Lung (tissue), 17 donors: ENCODE measurements at places on chromosomes 3 and 15. TPM values are rescaled to one million over a fixed set of nuclear protein-coding genes. Genes with fewer than 3 reads are reported as not detected.

Gene ADAMTSL3
- 4.0 TPM for polyA plus RNA-seq

Gene ACP3
- 9.0 TPM for polyA plus RNA-seq

Gene PROS1
- 16.2 TPM for polyA plus RNA-seq

Gene PRR23A
- polyA plus RNA-seq = not detected

Gene SLC38A3
- polyA plus RNA-seq = 0.24 TPM

Gene ADAMTS17
- polyA plus RNA-seq = 1.6 TPM

DNA sequence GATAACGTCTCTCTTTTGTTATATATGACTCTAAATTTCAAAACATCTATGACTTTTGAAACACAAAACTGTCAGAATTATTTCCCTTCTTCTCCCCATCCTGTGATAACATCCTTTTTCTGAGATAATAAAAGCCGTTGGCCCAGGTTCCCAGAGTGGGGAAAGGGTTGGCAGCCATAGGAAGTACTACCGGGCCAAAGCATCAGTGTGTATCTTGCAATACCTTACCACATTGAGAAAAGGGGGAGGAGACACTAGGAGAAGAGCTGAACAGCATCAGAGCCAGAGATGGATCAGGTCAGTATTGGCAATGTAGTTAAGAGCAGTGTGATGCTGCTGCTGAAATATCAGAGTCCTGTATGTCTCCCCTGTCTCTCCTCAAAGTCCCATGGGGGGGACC is 210.0 kb upstream of the PROK2 start:
- no peak for DNase-seq
- H3K4me3 ChIP-seq = no peak overlapping the region
- H3K36me3 ChIP-seq = no peaks in the 10 kb centered on the region
- H3K4me1 ChIP-seq = no peaks in the 10 kb centered on the region
- H3K27me3 ChIP-seq = peaks cover 13% of the 10 kb centered on the region
- H3K27ac ChIP-seq = no peak overlapping the region

DNA sequence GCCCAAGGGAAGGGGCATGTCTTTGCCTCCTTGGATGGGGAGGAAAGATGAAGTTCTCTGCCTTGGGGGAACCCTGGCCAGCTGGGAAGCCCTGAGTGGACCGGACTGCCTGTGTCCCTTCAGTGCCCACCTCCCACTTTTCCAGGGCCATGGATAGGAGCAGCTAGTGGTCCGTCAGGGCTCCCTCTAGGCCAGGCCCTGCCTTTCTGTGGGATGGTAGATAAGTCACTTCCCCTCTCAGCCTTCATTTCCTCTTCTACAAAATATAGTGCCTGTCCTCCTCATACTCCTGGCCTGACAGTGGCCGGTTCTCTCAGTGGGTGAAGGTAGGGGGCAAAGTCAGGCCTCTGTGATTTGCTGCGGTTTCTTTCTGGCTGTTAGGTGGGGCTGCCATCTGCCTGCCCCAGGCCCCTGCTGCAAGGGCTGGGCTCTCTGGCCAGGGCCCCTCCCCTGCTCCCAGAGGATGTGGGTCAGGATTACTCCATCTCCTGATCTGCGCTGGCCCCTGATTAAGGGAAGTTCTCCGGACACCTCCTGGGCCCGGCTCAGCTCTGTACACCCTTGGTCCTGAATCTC is 1.4 kb downstream of the PLEKHO2 start:
- peak overlapping the region; percentile 86 for H3K4me3 ChIP-seq
- peaks cover 18% of the 10 kb centered on the region for H3K4me1 ChIP-seq
- no peaks in the 10 kb centered on the region for H3K36me3 ChIP-seq

DNA sequence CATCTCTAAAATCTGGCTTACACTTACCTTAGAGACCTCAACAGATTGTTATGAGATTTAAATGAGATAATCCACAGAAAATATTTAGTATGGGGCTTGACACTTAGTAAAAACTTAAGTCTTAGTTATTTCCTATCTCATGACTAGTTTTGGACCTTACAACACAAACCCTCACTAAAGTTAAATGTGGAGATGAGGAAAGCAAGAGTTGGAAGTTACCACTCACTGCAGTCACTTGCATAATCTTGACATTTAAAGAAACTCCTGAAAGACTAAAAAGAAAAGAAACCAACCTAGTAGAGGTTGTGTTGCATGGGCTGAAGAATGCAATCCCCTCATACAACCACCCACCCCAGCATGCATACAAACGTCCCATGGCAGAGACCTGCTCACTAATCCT is 40.1 kb downstream of the ITGB5 start:
- no peaks in the 10 kb centered on the region for H3K36me3 ChIP-seq
- H3K27ac ChIP-seq = peak overlapping the region; percentile 45
- no peaks in the 10 kb centered on the region for H3K27me3 ChIP-seq

- H3K4me1 ChIP-seq = no peaks in the 10 kb centered on the region
- H3K36me3 ChIP-seq = no peaks in the 10 kb centered on the region
- no peak for DNase-seq
- no peak overlapping the region for H3K4me3 ChIP-seq
- peak overlapping the region; percentile 40 for H3K27ac ChIP-seq
- H3K27me3 ChIP-seq = no peaks in the 10 kb centered on the region
Observed at GRCh38 chr3:45655906-45656305, 33.3 kb upstream of the SACM1L start.

GRCh38 chr3:47432673-47433072 is 43.1 kb downstream of the SCAP start:
- no peaks in the 10 kb centered on the region for H3K27me3 ChIP-seq
- H3K27ac ChIP-seq = no peak overlapping the region
- H3K4me1 ChIP-seq = no peaks in the 10 kb centered on the region
- H3K4me3 ChIP-seq = no peak overlapping the region
- H3K36me3 ChIP-seq = peaks cover 16% of the 10 kb centered on the region

DNA sequence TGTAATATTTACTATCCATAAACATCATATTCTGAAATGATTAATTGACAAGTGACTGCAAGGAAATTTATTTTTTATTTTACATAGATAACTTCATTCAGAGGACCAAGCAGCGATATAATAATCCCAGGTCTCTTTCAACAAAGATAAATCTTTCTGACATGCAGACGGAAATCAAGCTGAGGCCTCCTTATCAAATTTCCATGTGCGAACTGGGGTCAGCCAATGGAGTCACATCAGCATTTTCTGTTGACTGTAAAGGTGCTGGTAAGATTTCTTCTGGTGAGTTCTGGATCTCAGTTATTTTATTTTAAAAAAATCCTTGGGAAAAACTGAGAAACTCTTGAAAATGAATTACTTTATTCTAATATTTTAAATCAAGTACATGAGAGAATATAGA is 23.3 kb downstream of the SEC22A start:
- H3K27me3 ChIP-seq = no peaks in the 10 kb centered on the region
- no peaks in the 10 kb centered on the region for H3K4me1 ChIP-seq
- H3K36me3 ChIP-seq = peaks cover 3% of the 10 kb centered on the region
- H3K4me3 ChIP-seq = no peak overlapping the region
- no peak overlapping the region for H3K27ac ChIP-seq

GRCh38 chr15:80957976-80958375 is 31.6 kb downstream of the MESD start:
- peaks cover 5% of the 10 kb centered on the region for H3K36me3 ChIP-seq
- no peak for DNase-seq
- no peak overlapping the region for H3K4me3 ChIP-seq
- no peaks in the 10 kb centered on the region for H3K27me3 ChIP-seq
- no peaks in the 10 kb centered on the region for H3K4me1 ChIP-seq
- H3K27ac ChIP-seq = no peak overlapping the region

GRCh38 chr15:46280762-46281542 is 646.1 kb downstream of the SQOR start:
- no peak overlapping the region for H3K27ac ChIP-seq
- no peak overlapping the region for H3K4me3 ChIP-seq
- no peaks in the 10 kb centered on the region for H3K36me3 ChIP-seq
- peaks cover 34% of the 10 kb centered on the region for H3K4me1 ChIP-seq
- DNase-seq = no peak

DNA sequence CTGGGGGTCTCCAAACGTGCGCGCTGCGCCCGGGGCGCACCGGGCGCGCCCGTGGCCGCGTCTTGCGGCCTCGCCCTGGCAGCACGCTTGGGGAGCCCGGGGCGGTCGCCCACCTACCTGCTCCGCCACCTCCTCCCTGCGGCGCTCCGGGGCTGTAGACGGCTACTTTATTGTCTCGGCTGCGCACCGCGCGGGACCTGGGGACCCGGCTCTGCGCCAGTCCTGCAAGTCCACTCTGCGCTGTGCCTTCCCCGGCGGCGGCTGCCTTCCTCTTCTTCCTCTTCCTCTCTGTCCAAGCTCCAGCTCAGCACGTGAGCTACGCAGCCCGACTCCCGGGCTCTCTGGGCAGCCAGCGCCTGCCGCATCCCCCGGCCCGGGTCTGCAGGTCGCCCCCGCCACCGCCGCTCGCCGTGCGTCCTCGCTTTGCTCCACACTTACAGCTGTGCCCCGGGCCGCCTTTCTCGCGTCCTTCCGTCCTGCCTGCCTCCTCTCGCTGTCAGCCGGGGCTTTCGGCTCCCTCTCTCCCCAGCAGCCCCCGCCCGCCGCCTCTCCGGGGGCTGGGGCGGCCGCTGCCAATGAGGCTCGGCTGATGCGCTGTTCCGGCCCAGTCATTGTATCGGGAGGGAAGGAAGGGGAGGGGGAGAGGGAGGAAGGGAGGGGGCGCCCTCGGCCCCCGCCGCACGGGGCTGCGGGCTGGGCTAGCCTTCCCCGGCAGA is 156.4 kb upstream of the FRMD4B start:
- peak; percentile 89 for DNase-seq
- peaks cover 21% of the 10 kb centered on the region for H3K27me3 ChIP-seq
- no peaks in the 10 kb centered on the region for H3K36me3 ChIP-seq
- peak overlapping the region; percentile 68 for H3K4me3 ChIP-seq
- H3K27ac ChIP-seq = no peak overlapping the region

DNA sequence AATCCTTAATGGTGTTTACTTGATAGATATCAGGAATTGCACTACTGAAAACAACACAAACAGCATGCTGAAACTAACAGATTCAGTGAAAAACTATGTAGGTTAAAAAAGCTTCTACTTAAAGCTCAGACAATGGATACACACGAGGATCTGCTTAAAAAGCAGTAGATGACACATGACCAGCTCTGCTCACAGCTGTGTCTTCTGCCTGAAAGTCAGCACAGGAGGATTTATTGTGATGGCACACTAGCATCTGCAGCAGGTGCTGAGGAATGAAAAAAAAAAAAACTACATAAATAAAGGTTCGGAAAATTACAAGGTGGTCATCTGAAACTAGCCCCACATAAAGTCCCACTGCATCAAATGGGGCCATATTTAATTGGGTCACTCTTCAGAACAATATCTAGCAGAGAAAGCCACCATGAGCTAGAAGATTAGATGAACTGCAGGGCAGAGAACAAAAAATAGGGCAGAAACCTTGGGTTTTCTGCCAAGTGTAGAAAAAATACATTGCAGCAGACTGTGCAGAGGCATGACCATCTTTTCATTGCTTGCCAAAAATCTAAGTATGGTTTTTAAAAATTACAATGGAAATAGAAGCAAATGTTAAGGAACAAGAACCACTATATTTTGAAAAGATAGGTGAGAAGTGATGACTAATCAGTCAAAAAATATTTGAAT is 13.2 kb upstream of the GOLM2 start:
- no peaks in the 10 kb centered on the region for H3K4me1 ChIP-seq
- no peak overlapping the region for H3K4me3 ChIP-seq
- no peaks in the 10 kb centered on the region for H3K36me3 ChIP-seq
- no peak overlapping the region for H3K27ac ChIP-seq
- no peak for DNase-seq
- H3K27me3 ChIP-seq = no peaks in the 10 kb centered on the region
